ENCODE measurements at places on chromosomes 4 and X.

DNA sequence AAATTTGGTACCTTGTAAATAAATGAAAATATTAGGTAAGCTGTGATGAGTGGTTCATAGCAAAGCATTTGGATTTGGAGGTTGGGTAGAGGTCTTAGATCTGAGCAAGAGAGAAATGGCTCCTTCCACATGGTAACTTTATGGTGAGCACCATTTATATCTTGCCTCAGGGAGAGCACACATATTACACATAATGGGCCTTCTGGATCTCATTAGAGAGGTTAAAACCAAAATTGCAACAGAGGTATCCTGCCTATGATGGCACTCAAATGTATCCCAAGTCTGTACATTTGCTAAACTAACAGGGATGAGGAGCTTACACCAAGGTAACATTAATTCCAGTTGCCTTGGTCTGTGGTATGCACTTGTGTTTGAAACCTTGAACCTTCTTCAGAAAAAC is 87.1 kb upstream of the PUDP start:
- DNase-seq: no peak

DNA sequence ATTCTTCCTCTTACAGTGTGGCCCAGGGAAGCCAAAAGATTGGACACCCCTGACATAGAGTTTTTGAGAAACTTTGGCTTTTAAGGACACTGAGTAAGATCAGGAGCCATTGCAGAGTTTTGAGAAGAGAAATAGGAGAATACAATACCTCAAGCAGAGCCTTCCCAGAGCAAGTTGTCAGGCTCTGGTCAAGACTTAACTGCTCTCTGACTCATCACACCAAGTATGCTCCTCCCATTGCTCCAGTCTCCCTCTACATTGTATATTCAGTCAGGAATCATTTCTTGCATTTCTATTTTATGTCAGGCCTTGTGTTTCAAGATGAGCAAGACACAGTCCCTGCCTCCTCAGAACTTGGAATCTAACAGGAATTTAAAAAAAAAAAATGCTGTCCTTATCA is 176.4 kb upstream of the FMR1 start:
- no peak for DNase-seq

- no peak for DNase-seq
These were observed 1.4 kb downstream of the FGF2 start for GRCh38 chr4:122827879-122828601.

- DNase-seq: no peak
These were observed 2.4 kb downstream of the ZNF275 start for GRCh38 chrX:153336121-153336894.

- DNase-seq: no peak
These were observed 677 bp upstream of the CYP4V2 start for GRCh38 chr4:186190581-186191199.

GRCh38 chr4:14023036-14023435 is 395.5 kb upstream of the BOD1L1 start:
- DNase-seq: no peak

- no peak for DNase-seq
These were observed 328.8 kb downstream of the BMPR1B start for GRCh38 chr4:95086551-95086950.

DNA sequence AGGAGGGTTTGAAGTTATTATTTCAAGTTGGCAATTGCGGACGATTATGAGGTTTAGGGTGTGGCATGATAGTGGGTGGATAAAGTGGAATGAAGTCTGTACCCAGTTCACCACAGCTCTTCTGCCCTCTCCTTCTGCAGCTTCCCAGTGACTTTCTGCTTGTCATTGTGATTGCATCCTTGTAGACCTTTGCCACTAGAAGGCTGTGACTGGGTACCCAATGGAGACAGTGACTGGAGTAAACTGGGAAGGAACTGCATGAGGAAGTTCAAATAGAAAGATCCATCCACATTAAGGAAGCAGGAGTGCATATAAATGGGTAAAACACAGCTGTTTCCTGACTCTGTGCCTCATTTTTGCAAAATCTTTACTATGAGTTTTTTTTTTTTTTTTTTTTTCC is 53.5 kb upstream of the SPANXN3 start:
- DNase-seq: no peak

GRCh38 chr4:16168710-16169388 is 57.4 kb downstream of the TAPT1 start:
- no peak for DNase-seq

- no peak for DNase-seq
These were observed 14.1 kb downstream of the GRK4 start for GRCh38 chr4:2977211-2978088.

DNA sequence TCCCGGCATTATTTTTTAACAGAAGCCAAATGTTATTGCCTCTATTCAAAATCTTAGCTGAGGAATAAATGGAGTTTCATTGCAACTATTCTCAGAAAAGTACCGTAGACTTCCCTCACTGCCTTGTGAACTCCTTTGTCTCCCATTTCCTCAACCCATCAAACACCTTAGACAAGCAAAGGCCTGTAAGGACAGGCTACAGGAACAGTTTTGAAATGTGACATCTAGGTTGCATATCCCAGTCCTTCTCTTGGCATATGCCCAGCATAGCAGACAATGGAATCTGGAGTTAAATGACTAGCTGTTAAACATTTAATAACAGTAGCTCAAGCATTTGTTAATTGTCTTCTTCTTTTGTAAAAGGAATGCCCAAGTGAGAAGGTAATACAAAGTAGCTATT is 1371.7 kb downstream of the STIM2 start:
- DNase-seq: no peak

- DNase-seq: no peak
These were observed 16.9 kb downstream of the MFAP3L start for GRCh38 chr4:170009291-170009690.

GRCh38 chr4:166197166-166197565 is 324.1 kb downstream of the TLL1 start:
- DNase-seq: no peak

DNA sequence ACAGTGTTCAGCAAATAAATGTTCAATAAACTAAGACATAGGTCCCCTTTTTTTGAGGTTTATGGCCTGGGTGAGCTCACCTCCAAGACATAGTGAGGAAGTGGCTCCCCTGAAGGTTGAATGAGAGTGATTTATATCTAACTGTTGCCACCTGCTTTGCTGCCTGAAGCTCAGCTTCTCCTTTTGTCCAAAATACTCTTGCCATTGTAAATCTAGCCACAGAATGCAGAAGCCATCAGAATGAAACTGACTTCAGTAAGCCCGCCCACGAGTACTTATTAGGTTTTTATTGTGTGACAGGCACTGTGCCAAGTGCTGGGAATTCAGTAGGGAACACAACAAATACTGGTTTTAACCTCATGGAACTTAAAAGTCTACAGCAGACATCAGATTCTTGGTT is 18.0 kb downstream of the SPINK2 start:
- DNase-seq: no peak

DNA sequence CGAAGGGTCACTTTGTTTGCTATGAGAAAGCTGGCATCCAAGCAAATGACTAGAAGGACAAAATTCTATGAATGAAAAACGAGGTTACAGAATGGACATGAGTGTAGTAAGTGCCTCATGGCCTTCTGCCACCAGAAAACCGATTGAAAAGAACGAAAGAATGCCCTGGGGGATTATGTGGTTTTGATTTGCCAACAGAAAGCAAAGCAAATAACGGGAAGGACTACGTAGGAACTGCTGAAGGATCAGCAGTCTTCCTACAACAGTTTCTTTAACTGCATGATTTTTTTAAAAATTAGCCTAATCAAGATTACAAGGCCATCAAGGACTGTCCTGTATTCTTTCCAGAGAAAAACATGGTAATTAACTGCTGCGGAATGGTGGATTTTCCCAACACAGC is 50.6 kb downstream of the NRK start:
- DNase-seq: no peak

DNA sequence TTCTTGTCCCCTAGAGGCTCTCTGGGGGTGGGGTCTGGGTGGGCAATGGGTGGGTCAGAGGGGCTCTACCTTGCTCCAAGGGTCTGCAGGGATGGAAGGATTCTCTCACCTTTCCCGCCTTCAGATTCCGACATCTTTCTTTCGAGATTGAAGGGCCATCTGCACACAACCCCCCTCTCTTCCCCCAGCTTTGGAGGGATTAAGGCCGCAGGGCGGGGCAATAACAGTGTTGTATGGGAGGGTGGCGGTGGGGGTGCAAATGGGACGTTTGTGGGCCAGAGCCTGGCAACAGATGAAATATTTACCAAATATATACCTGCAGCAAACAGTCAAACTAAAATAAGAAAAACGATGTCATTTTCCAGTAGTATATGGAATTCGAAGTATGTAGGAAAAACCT is at the start of gene CACNA1F:
TSS of gene CACNA1F (minus strand) at position 165 of the 400 bp plus-strand sequence. CDS start at position 134, 31 bp downstream.
- DNase-seq: no peak

DNA sequence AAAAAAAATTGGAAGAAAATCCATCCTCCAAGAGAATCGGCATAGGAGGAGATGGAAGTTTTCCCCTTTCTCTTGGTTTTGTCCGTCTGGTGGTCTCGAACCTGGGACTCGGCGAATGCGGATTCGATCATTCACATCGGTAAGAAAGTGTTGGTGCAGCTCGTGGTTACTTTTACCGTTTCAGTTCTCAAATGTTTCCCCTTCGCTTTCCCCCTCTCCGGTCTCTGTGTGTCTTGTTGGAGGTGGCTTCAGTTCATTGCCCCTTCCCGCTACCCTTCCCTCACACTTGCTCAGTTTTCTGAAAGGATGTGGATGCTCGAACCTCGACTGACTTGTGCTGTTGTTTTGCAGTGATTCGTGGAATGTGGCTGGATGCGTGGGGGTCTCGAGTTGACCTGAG is 840 bp downstream of the GRID2 start:
- DNase-seq: no peak

- no peak for DNase-seq
These were observed 18.8 kb downstream of the ATP1B4 start for GRCh38 chrX:120380699-120381098.

- DNase-seq: no peak
These were observed 417.0 kb downstream of the AFF2 start for GRCh38 chrX:148917441-148917840.

- DNase-seq: peak; percentile 0
These were observed 124.5 kb upstream of the PLAC1 start for GRCh38 chrX:134782796-134783195.

GRCh38 chr4:139605516-139605915 is 49.5 kb upstream of the SETD7 start:
- DNase-seq: no peak

- no peak for DNase-seq
These were observed 47.7 kb downstream of the DDX3X start for GRCh38 chrX:41381685-41382084.

GRCh38 chrX:107571296-107571998 is 56.9 kb upstream of the PRPS1 start:
- DNase-seq: no peak

GRCh38 chrX:120302434-120302833 is 8.8 kb downstream of the TMEM255A start:
- no peak for DNase-seq

DNA sequence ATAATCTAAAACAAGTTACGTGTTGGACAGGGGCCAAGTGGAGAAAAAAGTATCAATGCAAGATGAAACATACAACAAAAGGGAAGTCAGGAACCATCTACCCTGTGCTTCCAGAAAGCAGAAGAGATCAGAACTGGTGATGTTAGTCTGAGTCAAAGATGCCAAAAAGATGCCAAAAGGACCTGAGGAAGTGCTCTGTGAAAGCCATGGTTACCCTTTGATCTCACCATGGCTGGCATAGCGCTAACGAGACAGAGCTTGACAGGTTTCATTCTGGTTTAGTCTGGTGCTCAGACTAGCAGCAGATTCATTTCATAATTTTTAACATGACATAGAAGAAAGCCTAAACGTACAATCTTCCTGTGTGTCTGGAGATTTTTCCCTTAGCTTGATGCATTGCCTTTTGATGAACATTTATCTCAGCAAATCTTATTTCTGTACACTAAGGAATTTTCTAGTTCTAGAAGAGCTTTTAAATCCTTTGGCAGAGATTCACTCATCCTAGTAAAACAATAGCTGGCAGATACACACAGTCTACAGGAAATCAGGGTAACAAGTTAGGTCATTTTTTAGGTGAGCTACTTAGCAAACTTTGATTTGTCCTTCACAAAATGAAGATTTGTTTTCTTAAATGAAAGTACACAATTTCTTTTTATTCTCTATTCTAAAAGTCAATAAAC is 87.7 kb downstream of the COL25A1 start:
- DNase-seq: no peak

GRCh38 chrX:41607264-41607832 is 81.4 kb upstream of the GPR34 start:
- no peak for DNase-seq

- no peak for DNase-seq
These were observed 117.9 kb downstream of the RASL11B start for GRCh38 chr4:52979821-52980590.

DNA sequence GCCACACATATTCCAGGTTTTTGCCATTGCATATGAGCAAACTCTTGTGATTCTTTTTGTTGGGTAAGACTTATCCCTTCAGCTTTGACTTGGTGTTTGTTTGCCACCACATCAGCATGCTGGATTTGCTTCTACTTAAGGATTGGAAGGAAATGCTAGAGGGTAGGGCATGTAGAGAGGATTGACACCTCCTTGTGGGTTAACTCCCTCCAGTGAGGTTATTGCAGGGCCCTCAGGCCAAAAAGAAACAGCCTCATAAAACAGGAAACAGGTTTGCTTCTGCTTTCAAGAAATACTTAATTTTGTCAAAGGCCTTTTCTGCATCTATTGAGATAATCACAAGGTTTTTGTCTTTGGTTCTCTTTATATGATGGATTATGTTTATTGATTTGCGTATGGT is 15.2 kb upstream of the INPP4B start:
- DNase-seq: no peak

DNA sequence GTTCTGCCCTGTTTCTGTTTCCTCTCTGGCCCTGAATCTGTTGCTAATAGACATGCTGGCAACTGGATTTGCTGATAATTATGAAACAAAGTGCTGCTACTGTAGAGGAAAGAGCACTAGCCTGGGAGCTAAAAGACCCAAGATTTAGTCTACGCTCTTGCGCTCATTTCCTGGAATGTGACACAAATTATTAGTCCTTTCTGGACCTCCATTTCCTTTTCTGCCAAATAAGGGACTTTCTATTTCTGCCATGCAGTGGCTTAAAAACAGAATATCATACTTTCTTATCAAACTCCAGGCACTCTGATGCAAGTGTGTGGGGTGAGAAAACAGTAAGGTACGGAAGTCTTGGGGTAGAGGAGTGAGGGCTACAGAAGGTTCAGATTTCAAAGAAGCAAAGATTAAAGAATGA is 48.3 kb upstream of the GPR174 start:
- DNase-seq: no peak

GRCh38 chr4:147984065-147984777 is 252.3 kb downstream of the ARHGAP10 start:
- no peak for DNase-seq

- DNase-seq: no peak
These were observed 884.7 kb downstream of the FSTL5 start for GRCh38 chr4:161279095-161279494.

Data from cerebellar nuclear complex (tissue), 1 donor.